ENCODE measurements at places on chromosomes 2 and 18. TPM values are rescaled to one million over a fixed set of nuclear protein-coding genes. Genes with fewer than 3 reads are reported as not detected.

DNA sequence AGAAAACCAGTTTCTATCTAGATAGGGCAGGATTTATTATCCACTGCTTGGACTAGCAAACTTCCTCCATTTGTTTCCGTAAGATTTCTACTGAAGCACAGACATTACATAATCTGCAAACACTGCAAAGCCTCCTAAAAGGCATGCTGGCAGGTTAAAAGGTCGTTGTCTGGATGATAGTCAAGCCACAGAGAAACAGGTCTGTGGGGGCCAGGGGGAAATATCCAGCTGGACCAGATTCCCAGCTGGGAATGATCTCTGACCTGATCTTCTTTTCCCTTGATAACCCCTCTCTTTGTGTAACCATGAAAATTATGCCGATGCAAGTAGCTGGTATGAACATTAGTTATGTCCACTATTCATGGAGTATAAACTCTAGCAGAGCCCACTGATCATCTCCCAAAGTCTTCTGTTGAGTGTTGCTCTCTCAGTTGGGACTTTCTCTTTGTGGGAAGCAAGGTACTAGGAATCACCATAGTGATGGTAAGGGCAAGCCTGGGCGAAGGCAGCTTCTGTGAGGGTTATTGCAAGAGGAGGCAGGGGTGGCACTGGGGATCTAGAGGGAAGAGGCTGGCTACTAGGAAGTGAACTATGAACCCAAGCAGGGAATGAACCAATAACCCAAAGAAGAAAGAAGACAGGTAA, 61.3 kb downstream of the GDF7 start:
- H3K4me1 ChIP-seq = peaks cover 7% of the 10 kb centered on the region
- H3K4me3 ChIP-seq = no peak overlapping the region
- no peaks in the 10 kb centered on the region for H3K27me3 ChIP-seq
- H3K36me3 ChIP-seq = no peaks in the 10 kb centered on the region
- peak overlapping the region; percentile 10 for H3K27ac ChIP-seq

GRCh38 chr2:161077367-161078210, 82.6 kb upstream of the TANK start:
- H3K4me3 ChIP-seq = no peak overlapping the region
- H3K36me3 ChIP-seq = no peaks in the 10 kb centered on the region
- no peaks in the 10 kb centered on the region for H3K27me3 ChIP-seq
- no peak overlapping the region for H3K27ac ChIP-seq

DNA sequence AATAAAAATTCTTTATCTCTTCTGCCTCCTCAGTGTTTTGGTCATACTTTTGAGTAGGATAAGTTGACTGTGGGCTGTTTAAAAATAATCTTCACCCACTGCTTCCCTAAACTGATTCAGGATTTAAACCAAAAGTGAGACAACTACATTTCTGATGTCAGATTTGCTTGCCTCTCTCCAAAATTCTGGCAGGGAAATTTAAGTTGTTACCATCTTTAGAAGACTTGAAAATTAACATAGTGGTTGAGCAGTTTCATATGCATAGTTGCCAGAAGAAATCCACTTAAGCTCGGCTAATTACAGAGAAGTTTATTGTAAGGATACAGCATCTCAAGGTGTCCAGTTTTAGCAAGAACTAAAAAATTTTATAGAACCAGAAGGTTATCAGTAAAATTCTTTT, 57.0 kb downstream of the MAIP1 start:
- no peak overlapping the region for H3K27ac ChIP-seq
- peaks cover 16% of the 10 kb centered on the region for H3K36me3 ChIP-seq
- H3K4me3 ChIP-seq = no peak overlapping the region
- H3K27me3 ChIP-seq = no peaks in the 10 kb centered on the region
- no peaks in the 10 kb centered on the region for H3K4me1 ChIP-seq
- no peak for DNase-seq

GRCh38 chr2:232336981-232337720, 41.4 kb upstream of the ALPP start:
- H3K4me3 ChIP-seq = no peak overlapping the region
- H3K27ac ChIP-seq = no peak overlapping the region
- H3K4me1 ChIP-seq = no peaks in the 10 kb centered on the region
- no peaks in the 10 kb centered on the region for H3K27me3 ChIP-seq
- no peak for DNase-seq

DNA sequence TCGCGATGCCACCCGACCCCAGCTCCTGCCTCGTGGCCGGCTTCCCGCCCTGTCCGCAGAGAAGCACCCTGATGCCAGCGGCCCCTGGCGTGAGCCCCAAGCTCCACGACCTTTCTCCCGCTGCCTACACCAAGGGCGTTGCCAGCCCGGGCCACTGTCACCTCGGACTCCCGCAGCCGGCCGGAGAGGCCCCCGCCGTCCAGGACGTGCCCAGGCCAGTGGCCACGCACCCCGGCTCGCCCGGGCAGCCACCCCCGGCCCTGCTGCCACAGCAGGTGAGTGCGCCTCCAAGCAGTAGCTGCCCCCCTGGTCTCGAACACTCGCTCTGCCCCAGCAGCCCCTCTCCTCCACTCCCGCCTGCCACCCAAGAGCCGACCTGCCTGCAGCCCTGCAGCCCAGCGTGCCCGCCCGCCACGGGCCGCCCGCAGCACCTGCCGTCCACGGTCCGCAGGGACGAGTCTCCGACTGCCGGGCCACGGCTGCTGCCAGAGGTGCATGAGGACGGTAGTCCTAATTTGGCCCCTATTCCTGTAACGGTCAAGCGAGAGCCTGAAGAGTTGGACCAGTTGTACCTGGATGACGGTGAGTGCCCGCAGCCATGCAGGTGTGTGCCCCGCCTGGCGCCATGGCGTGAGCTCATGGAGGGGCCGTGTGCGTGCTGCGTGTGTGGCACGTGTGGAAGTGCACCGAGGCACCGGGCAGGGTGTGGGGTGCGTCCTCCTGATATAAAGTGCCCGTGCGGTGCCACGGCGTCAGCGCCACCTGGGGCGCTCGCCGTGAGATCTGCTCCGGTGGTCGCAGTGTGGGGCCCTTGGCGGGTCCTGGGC, 90.8 kb downstream of the NFATC1 start:
- H3K36me3 ChIP-seq = no peaks in the 10 kb centered on the region
- DNase-seq = peak; percentile 24
- H3K4me1 ChIP-seq = no peaks in the 10 kb centered on the region
- no peak overlapping the region for H3K4me3 ChIP-seq
- peaks cover 1% of the 10 kb centered on the region for H3K27me3 ChIP-seq

- H3K36me3 ChIP-seq = peaks cover 4% of the 10 kb centered on the region
- no peaks in the 10 kb centered on the region for H3K27me3 ChIP-seq
- H3K27ac ChIP-seq = no peak overlapping the region
- H3K4me3 ChIP-seq = no peak overlapping the region
These were observed 18.4 kb upstream of the WIPF1 start for GRCh38 chr2:174615871-174616436.

DNA sequence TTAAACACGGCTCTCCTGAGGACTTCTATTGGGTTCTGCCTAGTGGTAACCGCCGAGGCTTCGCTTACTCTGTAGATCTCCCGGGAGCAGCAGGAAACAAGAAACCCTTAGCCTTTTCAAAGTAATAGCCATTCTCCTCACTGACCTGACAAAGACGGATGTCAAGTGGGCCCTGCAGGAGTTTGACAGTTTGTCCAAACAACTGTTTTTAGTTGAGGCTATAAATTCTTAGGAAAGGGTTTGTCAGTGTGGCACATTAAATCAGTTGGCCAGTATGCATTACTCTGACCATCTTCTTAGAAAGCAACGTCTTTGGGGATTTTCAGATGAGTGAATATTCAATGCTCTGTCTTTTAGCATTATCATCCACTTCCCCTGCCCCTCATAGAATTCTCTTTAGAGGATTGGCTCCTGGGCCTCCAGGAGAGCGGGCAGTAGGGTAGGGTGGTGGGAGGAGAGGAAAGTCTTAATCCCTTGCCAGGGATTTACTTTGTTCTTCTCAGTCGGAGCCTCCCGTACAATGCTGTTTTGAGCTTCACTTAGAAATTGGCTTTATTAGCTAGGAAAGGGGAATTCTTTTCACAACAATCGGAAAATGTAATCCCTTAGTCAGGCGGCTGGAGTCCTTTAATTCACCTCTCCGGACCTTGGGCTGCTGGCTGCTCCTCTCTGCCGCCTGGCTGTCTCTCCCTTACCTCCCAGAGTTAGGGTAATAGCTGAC, 13.3 kb upstream of the C18orf32 start:
- DNase-seq = no peak
- H3K4me1 ChIP-seq = peaks cover 4% of the 10 kb centered on the region
- H3K36me3 ChIP-seq = no peaks in the 10 kb centered on the region
- no peaks in the 10 kb centered on the region for H3K27me3 ChIP-seq
- H3K27ac ChIP-seq = no peak overlapping the region

GRCh38 chr2:234603619-234604018, 106.7 kb upstream of the ARL4C start:
- no peak overlapping the region for H3K4me3 ChIP-seq
- H3K27ac ChIP-seq = no peak overlapping the region
- peaks cover 4% of the 10 kb centered on the region for H3K4me1 ChIP-seq

DNA sequence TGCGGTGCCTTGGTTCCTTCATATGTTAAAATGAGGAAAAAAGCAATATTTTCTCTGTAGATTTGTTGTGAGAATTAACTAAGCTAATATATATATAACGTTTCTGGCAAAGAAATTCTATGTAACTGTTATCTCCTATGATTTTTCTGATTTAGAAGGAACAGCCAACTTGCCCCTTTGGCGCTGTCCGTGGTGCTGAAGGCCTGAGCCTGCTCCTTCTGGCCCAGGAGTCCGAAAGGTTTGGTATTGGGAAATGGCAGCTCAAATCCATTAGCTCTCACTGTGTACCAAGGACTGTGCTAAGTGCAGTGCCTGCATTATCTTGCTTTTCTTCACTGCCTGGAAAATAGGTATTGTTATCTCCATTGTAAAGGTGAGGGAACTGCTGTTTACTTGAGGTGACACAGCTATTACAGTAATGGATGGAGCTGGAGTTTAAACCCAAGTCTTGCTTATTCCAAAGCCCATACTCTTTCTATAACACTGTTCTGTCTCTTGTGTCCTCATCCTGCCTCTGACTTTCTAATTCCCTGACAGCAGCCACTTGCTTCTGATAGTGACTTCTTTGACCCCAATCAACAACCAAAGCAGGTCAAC, 52.2 kb downstream of the C1QL2 start:
- H3K4me3 ChIP-seq = no peak overlapping the region
- peaks cover under 1% of the 10 kb centered on the region for H3K36me3 ChIP-seq
- DNase-seq = no peak
- no peak overlapping the region for H3K27ac ChIP-seq

The INHBB gene
- 0.34 TPM for total RNA-seq

The SPP2 gene
- not detected for total RNA-seq

The AGXT gene
- not detected for total RNA-seq

The PSTPIP2 gene
- 0.20 TPM for total RNA-seq

The SCG2 gene
- 38.7 TPM for total RNA-seq

The TCF23 gene
- total RNA-seq = not detected

Measured in glutamatergic neuron (in vitro differentiated cells).